ENCODE measurements at places on chromosomes 3 and 15.

GRCh38 chr15:101538177-101538576, 48.7 kb upstream of the PCSK6 start:
- DNase-seq = no peak

DNA sequence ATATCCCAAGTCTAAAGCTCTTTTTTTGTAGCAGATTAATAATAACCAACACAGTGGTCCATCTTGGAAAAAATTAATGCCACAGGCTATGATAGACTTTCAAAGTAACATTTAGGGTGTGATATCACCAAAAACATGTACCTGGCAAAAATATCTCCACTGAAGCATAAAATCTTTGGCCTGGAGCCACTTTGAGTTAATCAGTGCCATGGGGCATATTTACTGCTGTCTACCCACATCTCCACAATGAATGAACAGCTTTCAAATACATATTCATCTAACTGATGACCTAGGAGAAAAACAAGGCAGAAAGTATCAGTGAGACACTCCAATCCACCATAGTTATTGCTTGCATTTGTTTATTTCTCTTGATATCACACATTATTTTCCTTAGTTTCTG, 296.0 kb upstream of the MDFIC2 start:
- DNase-seq = no peak

GRCh38 chr3:4644951-4645350, 151.8 kb downstream of the ITPR1 start:
- DNase-seq = no peak

DNA sequence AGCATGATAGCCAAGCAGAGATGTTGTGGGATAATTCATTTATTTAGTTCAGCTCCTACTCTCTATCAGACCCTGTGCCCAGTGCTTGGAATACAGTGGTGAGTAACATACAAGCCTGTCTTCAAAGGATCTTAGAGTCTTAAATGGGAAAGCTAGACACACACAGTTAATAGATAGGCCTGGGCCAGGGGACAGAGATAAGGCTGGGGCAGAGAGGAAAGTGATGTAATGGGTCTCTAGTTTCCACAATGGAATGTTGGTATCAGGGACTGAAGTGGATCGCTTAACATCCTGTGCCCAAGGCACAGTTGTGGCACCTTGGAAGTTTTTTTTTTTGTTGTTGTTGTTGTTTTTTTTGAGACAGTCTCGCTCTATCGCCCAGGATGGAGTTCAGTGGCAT, 79.9 kb upstream of the POLG start:
- DNase-seq = no peak

- no peak for DNase-seq
Observed at GRCh38 chr15:57878573-57878972, 172.1 kb downstream of the POLR2M start.

- peak; percentile 45 for DNase-seq
Observed at GRCh38 chr3:48931944-48932580, 13.4 kb downstream of the ARIH2 start.

DNA sequence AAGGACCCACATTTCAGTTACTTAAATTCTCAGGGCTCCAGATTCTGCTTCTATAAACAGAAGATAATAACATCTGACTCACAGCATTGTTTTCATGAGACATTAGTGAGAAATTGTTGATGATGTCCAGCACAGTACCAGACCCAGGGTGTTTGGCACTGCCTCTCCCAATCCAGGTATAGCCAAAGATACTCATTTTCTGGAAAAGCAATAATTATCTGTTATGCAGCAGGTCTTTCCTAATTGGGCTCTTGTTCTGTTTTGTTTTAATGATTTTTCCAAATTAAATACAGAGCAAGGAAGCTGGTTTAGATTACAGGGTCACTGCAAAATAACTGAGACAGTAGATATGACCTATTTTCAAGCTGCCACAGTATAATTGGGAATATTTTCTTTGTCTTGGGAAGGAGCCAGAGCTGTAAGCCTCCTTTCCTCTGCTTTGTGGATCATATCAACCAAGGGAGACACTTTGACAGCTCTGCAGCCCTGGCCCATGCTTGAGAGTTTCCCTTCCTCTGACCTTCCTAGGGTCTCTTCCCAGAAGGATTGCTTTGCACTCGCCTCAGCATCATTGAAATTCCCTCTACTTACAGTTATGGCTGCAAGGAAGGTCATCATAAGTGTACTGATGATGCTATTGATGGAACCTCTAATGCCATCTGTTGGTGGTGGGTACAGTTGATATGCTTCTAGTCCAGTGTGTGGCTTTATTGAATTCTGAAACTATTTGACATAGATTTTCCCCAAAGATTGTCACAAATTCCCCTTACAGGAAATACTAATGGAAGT, 522.4 kb upstream of the ADAMTS9 start:
- no peak for DNase-seq

GRCh38 chr15:85454403-85454802, 74.0 kb downstream of the AKAP13 start:
- no peak for DNase-seq

GRCh38 chr15:40930430-40931299, 1.5 kb downstream of the DLL4 start:
- DNase-seq = peak; percentile 75

- no peak for DNase-seq
Observed at GRCh38 chr15:95105229-95105628, 873.9 kb downstream of the MCTP2 start.

- no peak for DNase-seq
Observed at GRCh38 chr3:131417751-131418150, 36.2 kb downstream of the NUDT16 start.

DNA sequence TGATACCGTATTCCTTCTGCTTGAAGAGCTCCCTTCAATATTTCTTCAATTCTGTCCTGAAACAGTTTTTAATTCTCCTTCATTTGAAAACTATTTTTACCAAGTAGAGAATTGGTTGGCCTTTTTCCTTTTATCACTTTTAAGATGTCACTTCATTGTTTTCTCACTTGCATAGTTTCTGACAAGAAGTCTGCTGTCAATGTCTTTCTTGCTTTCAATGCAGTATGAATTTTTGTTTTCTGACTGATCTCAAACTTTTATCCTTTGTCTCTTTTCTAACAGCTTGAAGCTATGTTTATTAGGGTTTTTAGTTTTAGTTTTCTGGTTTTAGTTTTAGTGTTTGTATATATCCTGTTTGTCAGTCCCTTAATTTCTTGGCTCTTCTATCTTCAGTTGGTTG, 364.8 kb upstream of the TPRG1 start:
- DNase-seq = no peak

DNA sequence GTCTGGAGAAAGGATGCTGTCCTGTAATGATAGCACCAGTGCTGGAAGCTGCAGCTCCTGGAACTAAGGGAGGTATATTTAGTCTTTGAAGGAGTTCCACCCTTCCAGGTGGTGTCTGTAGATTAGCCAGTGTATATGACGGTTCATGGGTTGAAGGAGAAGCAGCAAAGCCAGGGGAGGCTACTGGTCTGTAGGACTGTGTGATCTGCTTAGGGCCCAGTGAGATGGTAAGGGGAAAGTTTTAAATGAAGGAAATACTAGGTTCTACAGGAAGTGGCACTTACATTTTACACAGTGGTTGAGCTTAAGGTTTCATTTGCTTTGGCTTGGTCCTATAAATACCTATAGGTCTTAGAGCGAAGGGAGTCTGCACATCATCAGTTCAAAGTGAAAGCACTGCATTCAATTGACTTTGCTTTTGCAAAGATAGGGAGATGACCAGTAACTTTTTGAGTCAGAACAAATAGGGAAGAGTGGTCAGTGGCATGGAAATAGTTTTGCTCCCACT, 5.6 kb downstream of the SLC25A38 start:
- peak; percentile 45 for DNase-seq

DNA sequence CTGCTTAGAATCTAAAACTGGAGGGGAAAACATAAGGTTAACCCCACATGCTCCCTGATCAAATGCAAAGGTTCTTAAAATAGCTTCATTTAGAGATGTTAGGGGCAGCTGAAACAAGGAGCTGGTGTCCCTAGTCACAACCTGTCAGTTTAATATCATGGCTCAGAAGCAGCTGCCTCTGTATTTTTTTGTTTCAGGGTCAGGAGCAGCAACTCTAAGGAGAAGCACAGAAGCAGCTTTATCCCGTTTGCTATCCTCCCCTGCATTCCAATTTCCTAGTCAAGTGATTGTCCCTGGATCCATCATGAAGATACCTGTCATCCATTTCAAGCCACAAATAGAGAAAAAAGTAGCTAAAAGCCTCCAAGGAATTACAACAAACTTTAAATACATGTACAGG, 4.1 kb downstream of the FILIP1L start:
- no peak for DNase-seq

GRCh38 chr3:21117370-21117769, 633.6 kb downstream of the ZNF385D start:
- no peak for DNase-seq

- no peak for DNase-seq
Observed at GRCh38 chr3:180246688-180247195, 210.0 kb upstream of the PEX5L start.

DNA sequence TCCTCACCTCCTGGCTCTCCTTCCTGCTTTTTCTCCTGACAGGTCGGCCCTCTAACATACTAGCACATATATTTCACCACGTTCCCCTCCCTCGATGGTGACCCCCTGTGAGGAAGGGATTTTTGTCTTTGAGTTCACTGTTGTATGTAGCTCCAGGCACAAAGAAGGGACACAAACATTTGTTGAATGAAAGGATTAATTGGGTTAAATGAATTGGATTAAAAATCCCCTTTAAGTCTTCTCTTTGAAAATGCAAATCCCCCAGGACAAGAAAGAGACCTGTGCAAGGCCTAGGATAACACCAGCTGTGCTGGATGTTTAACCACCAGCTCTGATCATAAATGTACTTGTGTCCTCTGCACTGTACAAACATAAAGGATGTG, 3.3 kb downstream of the CALML4 start:
- no peak for DNase-seq

GRCh38 chr15:69535101-69535638, 82.6 kb downstream of the RPLP1 start:
- no peak for DNase-seq

GRCh38 chr3:123552095-123552714, 32.6 kb downstream of the HACD2 start:
- peak; percentile 28 for DNase-seq

Data from activated CD4-positive, alpha-beta T cell treated with anti-CD3 and anti-CD28 coated beads, Interleukin-10, Interleukin-2, amounts not matched to agents 100 ng/mL and 50 ng/mL, durations not matched to agents 16 hours and 8 hours (primary cell).